SK-N-SH (cell line): ENCODE measurements at places on chromosomes 3 and 15.

GRCh38 chr15:67957435-67958132 lies 96.5 kb upstream of the PIAS1 start:
- DNase-seq: no peak

- no peak for DNase-seq
Observed at GRCh38 chr15:45884755-45885445, 250.1 kb downstream of the SQOR start.

GRCh38 chr15:98878172-98878571 lies 129.4 kb downstream of the PGPEP1L start:
- DNase-seq: no peak

DNA sequence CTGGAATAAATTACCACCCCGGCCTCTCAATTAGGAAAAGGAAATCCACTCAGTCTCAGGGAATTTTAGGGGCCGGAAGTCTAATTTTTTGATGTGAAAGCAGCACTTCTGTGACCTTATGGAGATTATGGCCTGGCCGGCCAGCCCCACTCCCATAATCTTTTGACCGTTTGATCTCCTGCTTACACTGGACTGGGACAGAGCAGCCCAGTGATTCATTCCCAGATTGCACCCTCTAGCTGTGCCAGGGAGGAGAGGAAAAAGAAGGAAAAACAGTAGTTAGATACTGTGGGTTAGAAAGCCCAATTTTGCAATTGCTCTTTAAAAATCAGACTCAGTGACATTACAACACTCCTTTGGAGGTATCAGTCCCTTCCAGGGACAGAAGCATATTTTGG lies 32.4 kb downstream of the GJD2 start:
- peak; percentile 68 for DNase-seq

DNA sequence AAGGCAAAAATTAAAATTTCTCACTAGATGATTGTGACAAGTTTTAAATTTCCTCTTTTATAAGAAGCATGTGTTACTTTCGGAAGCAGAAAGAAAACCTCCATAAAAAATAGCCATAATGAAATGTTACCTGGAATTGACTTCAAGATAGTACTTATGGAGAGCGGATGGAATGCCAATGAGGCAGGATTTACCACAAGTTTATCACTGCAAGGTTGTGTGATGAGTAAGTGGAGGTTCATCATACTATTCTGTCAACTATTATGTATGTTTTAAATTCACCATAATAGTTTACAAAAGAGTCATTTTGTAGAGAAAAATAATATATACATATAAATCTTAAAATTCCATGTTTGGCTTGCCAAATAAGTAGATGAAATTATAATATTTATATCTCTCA lies 230.3 kb downstream of the SCAPER start:
- DNase-seq: no peak

DNA sequence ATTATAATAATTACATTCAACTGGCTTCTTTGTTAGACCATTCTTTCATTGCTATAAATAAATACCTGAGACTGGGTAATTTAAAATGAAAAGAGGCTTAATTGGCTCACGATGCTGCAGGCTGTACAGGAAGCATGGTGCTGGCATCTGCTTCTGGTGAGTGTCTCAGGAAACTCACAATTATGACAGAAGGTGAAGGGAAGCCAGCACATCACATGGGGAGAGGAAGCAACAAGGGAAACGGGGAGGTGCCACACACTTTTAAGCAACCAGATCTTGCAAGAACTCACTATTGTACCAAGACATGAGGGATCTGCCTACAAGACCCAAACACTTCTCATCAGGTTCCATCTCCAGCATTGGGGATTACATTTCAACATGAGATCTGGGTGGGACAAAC lies 413.1 kb upstream of the ARRDC4 start:
- DNase-seq: no peak

GRCh38 chr15:76979996-76980520 lies 14.9 kb upstream of the PSTPIP1 start:
- DNase-seq: no peak

DNA sequence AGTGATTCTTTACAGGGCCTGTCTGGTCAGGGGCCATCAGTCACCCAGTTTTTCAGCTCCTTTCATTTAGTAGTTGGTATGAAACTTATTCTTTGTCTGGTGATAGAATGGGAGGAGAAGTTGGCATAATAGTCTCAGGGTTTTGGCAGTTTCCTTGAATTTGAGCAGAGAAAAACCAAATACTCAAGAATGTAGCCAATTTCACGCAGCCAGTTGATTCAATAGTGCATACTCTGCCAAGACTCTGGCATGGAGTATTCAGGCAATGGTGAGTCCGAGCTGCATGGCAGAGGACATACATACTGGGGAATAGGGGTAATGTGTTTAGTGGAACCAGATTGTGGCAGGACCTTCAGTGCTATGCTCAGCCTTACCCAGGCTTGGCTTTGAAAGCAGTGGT lies 118.3 kb downstream of the GALK2 start:
- no peak for DNase-seq

GRCh38 chr3:149475451-149476060 lies 1.1 kb downstream of the TM4SF4 start:
- no peak for DNase-seq

GRCh38 chr3:4432259-4432658 lies 34.8 kb downstream of the SUMF1 start:
- no peak for DNase-seq

DNA sequence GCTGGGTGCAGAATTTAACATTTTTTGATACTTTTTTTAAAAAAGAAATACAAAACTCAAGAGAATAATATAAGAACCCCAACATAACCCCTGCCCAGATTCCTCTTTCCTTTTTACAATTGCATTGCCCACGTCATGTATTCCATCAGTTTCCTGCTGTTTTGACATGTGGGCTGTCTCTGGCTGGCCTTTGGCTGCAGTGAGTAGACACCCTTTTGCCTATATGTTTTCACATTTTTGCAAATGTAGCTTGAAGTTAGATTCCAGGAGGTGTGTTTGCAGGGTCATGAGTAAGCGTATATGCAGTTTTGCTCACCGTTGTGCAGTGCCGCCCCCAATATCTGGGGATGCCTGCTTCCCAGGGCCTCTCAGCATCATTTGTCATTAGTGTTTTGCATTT lies 28.0 kb upstream of the ATP10A start:
- no peak for DNase-seq

DNA sequence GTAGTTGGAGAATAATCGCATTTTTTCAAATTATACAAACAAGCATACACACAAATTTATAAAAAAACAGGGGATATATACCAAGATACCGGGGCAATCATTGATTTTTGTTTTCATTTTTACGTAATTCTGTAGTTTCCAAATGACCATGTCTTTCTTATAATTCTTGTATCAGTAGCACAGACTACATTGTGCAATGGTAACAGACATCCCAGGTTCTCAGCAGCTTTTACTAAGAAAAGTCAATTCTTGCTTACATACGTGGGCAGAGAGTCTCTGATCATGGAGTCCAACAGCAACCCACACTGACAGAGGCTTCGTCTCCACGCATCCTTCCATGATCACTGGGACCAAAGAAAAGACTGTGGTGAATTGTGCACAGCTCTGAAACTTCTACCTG lies 441.3 kb downstream of the TBL1XR1 start:
- DNase-seq: no peak

DNA sequence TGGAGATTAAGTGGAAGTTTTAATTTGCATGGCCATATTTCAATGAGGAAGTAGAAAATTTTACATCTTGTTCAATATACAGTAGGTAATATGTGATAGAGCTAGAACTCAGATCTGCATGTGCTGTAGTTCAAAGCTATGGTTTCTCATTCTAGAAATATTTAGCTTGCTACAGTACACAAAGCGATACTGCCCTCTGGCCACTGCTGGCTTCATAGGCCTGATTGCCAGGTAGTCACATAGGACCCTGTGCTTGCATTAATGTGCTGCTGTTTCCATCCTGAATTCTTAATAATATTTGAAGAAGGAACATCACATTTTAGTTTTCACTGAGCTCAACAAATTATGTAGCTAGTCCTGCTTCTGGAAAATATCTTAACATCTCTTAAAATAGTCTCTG lies 87.0 kb downstream of the PLSCR2 start:
- DNase-seq: no peak

DNA sequence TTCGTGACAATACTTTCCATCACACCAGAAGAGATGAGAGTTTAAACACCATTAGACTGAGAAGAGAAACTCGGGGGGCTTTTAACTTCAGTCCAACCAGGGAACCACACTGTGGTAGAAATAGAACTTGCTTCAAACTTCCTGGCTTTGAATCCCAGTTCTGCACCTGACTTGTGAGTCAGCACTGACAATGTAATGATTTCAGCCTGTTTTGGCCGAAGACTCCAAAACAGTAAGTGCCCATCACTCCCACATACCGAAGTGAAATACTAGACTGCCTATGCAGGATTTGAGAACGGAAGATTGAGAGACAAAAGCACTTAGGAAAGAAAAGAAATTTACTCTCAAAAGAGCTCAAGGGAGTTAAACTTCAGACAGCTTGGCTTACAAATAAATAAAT lies 27.0 kb downstream of the C2CD4B start:
- no peak for DNase-seq

DNA sequence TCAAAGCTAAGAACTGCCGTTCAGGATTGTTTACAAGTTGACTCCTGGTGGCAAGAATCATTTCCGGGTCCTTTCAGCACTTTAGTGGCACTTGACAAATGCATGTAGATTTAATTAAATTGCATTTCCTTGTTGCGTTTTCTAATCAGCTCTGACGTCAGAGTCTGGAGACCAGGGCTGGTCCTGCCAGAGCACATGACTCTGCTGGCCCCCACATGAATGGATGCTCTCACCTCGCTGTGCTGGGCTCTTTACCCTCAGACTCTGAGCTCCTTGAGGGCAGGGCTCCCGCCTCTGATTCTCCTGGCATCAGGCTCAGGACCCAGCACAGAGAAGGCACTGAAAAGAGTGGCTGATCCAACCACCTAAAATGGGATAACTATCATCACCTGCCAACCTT lies 69.4 kb downstream of the FEM1B start:
- DNase-seq: no peak

DNA sequence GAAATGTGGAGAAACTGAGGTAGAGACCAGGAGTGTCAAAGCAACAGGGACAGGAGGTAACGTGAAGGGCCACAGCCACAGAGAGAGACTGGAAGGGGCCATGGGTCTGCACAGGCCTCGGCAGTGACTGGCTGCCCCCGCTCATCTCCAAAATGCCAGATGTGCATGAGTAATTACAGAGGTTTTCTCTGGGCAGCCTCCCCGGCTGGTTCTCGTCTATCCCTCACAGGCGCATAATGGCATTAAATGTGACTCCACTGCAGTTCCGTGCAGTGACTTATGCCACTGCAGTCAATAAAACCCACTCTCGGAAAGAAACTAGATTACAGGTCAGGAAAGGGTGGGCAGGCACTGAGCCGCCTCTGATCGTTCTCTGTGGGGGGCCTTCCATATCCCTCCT lies 74.7 kb downstream of the WDR76 start:
- peak; percentile 56 for DNase-seq

DNA sequence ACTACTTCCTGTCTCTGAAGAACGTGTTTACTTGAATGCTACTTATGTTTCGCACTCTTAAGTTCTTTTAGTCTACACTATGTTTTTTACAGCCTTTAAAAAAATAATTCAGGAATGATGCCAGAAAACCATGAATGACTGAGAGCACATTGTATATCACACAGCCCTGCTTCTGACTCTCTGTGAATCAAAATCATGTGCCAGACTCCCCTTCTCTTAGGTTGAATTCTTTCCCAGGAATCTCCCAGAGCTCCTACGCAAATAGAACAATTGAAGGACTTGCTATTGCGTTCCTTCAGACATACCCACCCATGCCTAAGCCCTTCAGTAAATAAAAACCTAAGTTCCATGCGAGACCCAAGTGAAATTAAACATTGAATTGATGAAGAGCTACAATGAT lies 782.0 kb upstream of the ALCAM start:
- DNase-seq: no peak

DNA sequence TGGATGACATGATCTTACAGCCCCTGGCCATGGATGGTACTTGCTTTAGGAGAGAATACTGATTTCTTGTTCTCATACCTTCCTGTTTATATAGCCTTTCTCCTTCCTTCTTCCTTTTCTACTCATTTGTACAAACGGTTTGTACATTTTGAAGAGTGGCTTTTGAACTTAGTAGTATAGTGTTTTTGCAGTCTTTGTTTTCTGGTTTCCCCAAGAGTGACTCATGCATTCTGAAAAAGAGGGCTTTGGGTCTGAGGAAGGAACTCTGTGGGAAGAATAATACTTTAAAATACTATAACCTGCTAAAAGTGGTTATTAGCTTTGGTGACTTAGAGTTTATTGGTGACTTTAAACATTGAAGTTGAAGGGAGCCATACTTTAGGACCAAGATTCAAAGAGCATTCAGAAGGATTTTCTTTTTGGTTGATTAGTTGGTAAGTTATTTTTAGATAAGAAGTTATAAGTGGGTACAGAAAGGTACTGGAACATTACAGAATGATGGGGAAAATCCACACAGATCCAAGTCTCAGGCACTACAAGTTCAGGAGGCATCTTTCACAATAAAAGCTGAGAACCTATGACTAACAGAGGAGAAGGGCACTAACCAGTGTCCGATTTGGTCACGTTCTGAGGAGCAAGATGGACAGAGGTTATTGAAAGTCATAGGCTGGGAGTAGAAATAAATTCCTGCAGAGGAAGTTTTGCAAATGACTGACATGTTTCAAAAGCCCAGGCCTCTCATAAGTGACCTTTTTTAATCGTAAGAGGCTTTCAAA lies 369.6 kb upstream of the AZI2 start:
- DNase-seq: no peak

- no peak for DNase-seq
Observed at GRCh38 chr3:42210726-42211125, 55.3 kb downstream of the CCK start.

GRCh38 chr15:88509964-88510363 lies 36.5 kb downstream of the DET1 start:
- no peak for DNase-seq

DNA sequence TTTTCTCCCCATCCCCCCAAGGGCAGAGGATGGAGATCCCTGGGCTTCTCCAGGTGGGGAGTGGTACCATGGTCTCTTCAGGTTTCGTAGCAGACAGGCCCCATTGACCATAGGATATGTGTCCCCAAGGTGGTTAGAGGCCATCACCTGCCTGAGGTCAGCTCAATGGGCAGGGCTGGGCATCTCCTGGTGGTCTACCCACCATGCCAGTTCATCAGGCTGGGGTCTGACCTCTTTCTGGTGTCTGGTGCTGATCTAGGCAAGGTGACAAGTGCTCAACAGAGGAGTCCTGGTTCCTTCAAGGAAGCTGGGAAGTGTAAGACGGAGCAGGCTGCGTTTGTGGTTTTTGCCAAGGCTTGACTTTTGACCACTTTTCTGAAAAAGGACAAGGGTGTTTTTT lies 71.4 kb downstream of the SMAD3 start:
- DNase-seq: no peak

DNA sequence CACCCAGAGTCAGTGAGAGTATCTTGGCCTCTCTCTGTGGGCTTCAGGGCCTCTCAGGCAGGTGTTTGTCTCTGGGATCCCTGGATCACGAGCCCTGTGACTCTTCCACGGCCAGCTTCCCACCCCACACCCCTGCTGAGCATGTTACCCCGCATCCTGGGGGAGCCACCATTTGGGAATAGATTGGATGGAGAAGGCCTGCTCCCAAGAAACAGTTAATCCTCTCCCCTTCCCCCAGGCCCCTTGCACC lies 15.5 kb upstream of the SRP14 start:
- no peak for DNase-seq
